Stimulated activated CD8-positive, alpha-beta memory T cell treated with anti-CD3 and anti-CD28 coated beads, Interleukin-15, amount 100 ng/mL, for 48 hours (primary cell): ENCODE measurements at places on chromosomes 7 and 10.

DNA sequence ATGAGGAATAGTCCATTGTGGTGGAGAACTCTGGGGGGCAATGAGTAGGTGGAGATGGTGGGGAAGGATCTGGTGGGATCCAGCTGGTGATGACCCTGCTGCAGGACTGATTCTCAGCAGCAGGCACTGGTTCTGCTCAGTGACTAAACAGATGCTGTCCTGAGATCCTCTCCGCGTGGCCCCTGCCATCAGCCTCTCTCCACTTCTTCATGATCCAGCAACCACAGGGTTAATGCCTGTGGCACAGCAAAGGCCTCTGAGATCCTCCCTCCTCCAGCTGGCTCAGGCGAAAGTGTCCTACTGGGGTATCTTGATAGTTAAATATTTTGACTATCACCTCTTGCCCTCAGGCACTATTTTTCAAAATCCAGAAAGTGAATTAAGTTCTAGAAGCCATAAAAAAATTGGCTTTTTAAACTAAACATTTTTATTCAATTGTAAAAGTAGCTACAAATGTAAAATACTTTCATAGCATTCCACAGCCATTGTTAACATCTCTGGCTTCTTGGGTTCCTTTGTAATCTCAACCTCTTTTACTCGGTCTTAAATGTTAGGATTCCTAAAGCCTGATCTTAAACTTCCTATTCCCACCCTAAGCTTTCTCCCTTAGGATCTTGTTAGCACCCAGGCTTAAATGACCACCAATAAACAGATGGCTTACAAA is 13.1 kb downstream of the PLAU start:
- no peak for DNase-seq

DNA sequence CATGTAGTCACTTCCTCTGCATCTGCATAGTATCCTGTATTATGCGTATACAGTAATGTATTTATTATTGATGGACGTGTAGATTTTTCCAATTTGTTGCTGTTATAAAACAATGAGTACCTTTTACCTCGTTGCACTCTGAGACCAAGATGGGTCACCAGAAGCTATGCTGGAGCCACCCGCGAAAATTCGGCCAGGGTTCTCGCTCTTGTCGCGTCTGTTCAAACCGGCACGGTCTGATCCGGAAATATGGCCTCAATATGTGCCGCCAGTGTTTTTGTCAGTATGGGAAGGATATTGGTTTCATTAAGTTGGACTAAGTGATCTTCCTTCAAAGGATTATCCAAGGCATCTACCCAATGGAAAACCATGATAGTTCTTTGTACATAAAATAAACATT is 1.0 kb downstream of the PSMC2 start:
- DNase-seq = no peak

- no peak for DNase-seq
Observed at GRCh38 chr7:22251281-22251680, 105.7 kb downstream of the RAPGEF5 start.

- DNase-seq = no peak
Observed at GRCh38 chr7:111744501-111745155, 182.3 kb upstream of the IMMP2L start.

DNA sequence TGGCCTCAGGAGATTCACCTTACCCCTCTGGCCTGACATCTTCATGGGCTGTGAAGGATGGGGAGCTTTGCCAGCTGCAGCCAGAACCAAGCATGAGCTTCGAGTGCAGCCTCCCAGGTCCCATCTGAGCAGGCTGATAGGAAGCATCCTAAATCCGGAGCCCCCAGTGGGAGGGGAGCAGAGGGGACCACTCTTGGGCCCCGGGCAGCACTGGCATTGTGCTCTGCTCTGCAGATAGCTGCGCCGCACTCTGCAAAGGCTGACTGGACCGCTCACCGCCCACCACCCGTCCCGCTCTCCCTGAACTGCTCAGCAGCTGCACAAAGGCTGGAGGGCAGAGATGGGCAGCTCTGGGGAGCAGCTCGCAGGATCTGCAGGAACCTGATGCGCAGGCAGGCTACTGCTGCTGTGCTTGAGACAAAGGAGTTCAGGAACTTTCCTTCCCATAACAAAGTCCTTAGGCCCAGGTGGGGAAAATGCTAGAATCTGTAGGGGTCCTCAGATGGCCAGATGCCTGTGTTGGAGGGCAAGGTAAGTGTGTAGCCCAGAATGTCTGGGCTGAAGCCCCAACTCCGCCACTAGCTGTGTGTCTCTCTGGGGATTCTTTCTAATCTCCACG is 51.8 kb downstream of the ARHGAP22 start:
- DNase-seq = no peak
